ENCODE measurements at places on chromosomes 4 and X.

- no peak for DNase-seq
These were observed 5.3 kb upstream of the STBD1 start for GRCh38 chr4:76301068-76301774.

DNA sequence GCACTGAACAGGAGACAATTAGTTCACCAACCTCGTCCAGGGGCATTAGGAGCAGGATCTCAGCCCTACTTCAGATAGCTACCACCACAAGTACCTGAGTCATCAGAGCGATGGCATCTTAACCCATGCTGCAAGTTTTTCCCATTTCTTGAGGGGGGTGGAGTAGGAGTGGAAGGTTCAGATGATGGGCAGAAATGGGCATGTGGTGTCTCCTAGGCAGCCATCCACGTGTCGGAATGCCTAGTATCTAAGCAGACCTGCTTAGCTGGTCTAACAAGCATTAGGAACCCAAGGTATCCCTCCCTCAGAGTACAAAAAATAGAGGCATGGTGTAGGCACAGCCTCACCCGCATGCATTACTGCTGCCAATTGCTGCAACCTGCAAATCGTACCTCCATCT lies 159.1 kb upstream of the DGKK start:
- DNase-seq, result no peak

- DNase-seq, result no peak
These were observed 114.0 kb upstream of the LDB2 start for GRCh38 chr4:17012451-17012850.

- no peak for DNase-seq
These were observed at the start of gene SLC4A4 for GRCh38 chr4:71338846-71339593. Gene SLC4A4 (plus strand): TSS chr4:71339020.

DNA sequence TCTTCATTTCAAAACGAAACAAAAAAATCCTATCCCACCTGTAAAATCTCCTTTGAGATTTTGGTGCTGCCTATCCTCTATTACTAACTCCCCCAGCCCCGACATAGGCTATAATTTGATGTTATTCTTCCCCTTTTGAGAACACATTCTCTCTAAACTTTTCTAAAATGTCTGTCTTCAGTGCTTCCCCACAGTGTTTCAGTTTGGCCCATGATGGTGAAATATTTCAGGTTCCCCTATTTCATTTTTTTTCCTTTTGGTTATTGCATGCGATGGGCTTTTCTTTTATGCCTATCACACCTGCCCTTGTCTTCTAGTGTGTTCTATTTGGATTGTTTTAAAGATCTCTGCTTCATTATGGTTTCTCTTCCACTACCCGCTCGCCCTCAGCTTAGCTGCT lies 14.7 kb downstream of the BCORL1 start:
- DNase-seq, result no peak

DNA sequence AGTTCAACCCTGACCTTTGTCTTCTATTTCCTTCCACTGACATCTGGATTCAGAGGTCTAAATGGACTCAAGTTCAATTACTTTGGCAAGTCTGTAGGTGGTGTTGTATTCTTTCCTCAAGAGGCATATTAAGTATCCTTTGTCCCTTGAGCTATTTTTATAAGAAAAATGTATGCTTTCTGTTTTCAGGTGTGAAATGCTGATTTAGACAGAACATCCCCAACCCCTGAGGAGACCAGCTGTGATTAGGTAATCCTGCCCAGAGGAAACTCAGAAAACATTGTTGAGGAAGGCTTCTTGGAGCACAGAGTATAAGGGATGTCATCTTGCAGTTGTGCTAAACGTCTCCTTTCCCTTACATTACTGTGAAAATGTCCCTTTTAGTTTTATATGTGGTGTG lies 46.6 kb upstream of the EGFL6 start:
- no peak for DNase-seq

DNA sequence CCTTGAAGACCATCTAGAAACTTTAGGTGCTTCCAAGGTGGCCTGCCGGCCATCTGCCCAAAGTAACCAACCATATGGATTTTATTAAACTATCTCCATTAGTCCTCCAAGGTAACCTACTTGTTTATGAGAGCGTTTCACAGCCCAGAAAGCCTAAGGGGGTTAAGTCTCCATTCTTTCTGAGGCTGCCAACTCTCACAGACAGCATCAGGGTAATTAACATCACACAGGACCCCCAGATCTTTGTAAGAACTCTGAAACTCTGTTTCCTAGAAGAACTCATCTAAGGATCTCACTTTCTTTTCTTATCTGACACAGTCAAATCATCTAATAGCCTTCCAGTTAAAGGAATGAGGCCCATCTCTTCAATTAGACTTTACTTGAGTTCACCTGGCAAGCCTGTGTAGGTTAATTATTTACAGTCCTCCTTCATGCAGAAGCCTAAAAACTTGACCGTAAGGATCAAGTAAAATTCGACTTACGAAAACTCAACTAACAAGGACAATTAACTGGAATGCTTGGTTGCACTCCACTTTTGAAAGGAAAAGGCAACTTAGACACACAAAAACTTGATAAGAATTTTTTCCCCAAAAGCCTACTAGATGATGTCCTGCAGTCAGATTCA lies 252.5 kb downstream of the GRIA3 start:
- no peak for DNase-seq

DNA sequence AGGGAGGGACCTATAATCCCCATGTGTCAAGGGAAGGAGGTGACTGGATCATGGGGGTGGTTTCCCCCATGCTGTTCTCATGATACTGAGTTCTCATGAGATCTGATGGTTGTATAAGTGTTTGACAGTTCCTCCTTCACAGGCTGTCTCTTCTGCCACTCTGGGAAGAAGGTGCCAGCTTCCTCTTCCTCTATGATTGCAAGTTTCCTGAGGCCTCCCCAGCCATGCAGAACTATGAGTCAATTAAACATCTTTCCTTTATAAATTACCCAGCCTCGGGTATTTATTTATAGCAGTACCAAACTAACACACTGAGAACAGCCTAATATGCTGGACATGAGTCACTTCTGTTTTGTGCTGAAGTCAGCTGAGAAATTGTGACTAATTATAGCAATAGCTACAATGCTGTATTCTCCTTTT lies 656.9 kb upstream of the CPEB2 start:
- no peak for DNase-seq

- no peak for DNase-seq
These were observed 805.9 kb upstream of the GRID2 start for GRCh38 chr4:91497892-91498291.

- DNase-seq, result no peak
These were observed 121.0 kb upstream of the TEX13D start for GRCh38 chrX:124211312-124211942.

DNA sequence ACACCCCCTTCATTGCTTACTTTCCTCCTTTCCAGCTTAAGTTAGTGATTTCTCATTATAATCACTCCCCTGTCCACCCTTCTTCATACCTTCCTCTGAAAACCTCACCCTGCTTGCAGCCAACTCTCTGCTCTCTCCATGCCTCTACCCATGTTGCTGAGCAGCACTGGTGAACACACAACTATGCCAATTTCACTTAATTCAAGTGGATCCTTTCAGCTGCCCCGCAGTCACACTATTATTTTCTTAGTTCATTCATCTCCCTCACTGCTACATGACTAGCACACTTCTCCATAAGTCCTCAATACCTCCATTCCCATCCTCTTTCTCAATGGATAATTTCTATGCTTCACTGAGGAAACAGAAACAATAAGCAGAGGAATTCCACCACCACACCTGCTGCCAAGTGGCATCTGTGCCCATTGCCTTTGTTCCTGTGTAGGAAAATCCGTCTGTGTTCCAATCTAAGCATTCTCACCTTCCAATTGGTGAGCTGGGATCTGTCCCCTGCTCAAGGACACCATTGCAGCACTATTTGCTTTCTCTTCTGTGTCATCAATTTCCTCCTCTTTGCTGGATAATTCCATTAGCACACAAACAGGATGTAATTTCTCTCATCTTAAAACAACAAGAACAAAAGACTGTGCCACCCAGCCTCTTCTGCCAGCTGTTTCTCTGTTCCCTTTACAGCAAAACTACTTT lies 25.2 kb upstream of the PRSS48 start:
- no peak for DNase-seq

- DNase-seq, result no peak
These were observed 25.1 kb downstream of the XIAP start for GRCh38 chrX:123884809-123885408.

GRCh38 chrX:48676893-48677270 lies 6.7 kb upstream of the WAS start:
- no peak for DNase-seq

GRCh38 chrX:81542255-81542654 lies 340.4 kb downstream of the SH3BGRL start:
- DNase-seq, result no peak

DNA sequence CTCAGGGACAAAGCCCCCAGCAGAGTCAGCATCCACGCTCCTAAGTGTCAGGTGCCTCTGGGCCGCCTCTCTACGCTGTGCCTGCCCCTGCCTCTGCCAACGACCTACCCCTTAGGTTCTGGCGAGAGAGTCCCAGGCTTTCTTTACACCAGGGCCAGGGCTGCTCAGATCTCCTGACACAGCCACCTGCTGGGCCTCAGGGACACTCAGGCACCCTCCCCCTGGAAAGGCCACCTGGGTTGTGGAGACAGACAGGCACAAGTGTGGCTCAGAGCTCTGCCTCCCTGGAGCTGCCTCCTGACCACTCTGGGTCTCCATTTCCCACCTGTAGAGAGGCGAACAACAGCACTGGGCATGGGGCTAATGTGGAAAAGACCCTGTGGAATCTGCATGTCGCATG lies 90.0 kb upstream of the ADRA2C start:
- no peak for DNase-seq

GRCh38 chrX:138067415-138067814 lies 501.5 kb downstream of the ZIC3 start:
- no peak for DNase-seq

DNA sequence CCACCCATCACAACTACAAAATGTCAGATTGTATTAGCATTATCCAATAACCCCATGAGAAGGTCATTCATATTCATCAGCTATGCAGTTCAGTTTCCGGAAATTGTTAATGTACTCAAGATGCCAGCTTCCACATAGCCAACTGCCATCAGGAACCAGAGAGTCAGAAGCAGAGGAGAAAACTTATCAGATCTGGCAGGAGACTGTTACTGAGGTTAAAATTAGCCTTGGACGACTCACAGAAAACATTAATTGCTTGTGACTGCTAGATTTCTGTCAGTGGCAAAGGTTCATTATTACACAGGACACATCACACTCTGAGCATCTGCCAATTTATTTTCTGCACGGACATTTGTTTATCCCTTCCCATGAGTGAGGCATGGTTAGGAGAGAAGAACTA lies 352.8 kb downstream of the DHRSX start:
- no peak for DNase-seq

DNA sequence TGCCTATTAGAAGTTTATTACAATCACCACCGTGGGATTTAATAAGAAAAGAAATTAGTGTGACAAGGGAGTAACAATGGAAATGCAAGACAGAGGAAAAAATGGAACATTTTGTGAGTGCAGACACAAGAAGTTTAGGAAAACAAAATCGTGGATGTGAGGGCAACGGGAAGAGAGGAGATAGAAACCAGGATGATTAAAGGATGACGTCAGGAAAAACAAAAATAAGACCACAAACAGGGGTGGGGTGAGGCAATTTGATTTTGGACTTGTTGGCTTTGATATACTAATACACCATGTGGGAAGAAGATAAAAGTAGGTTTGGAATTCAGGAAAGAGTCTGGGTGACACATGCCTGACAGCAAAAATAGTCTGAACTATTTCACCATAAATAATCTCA lies 38.2 kb upstream of the GPM6A start:
- DNase-seq, result no peak

- no peak for DNase-seq
These were observed 2.2 kb downstream of the MAPK10 start for GRCh38 chr4:86357608-86358007.

GRCh38 chrX:50180073-50180940 lies 20.5 kb downstream of the AKAP4 start:
- no peak for DNase-seq

GRCh38 chr4:55036405-55036804 lies 89.0 kb downstream of the KDR start:
- no peak for DNase-seq

- no peak for DNase-seq
These were observed 340.3 kb upstream of the ZCCHC13 start for GRCh38 chrX:73963682-73964081.

GRCh38 chr4:139950568-139950967 lies 203.4 kb downstream of the MAML3 start:
- DNase-seq, result peak; percentile 25

DNA sequence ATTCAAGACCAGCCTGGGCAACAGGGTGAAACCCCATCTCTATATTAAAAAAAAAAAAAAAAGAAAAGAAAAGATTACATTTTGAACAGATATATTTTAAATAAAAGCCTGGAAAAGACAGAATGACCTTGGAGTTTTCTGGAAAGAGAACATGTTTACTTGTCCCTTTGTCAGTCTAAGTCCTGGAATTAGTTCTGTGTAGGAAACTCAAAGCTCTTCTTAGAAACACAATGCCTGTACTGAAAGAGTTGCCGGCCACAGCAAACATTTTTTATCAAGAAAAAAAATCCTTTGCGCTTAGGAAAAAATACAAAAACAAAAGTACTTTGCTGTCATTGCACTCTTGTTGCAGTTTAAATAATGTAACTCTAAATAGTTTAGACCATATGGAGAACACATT lies 59.6 kb downstream of the SMIM31 start:
- no peak for DNase-seq

- no peak for DNase-seq
These were observed 22.6 kb downstream of the L1CAM start for GRCh38 chrX:153863251-153863991.

DNA sequence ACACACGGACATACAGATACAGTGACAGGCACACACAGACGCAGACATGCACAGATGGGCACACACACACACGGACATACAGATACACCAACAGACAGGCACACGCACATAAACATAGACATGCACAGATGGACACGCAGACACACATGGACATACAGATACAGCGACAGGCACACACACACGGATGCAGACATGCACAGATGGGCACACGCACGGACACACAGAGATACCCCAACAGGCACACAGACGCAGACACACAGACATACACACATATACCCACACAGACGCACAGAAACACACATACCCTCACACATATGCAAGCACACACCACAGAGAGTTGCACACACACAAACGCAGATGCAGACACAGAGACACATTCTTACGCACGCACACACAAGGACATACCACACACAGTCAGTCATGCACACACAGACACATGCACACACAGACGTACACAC lies 24.4 kb upstream of the SLC25A6 start:
- DNase-seq, result no peak

- DNase-seq, result no peak
These were observed 18.8 kb upstream of the NWD2 start for GRCh38 chr4:37225778-37226177.

- DNase-seq, result no peak
These were observed 203.9 kb downstream of the SOWAHB start for GRCh38 chr4:76694056-76694455.

- no peak for DNase-seq
These were observed 40.9 kb downstream of the HMX1 start for GRCh38 chr4:8830611-8831200.

Measured in stimulated activated CD4-positive, alpha-beta T cell treated with anti-CD3 and anti-CD28 coated beads, Interleukin-15, amount 100 ng/mL, for 48 hours (primary cell).